Fibroblast of the aortic adventitia (primary cell): ENCODE measurements at places on chromosomes 1 and 21.

DNA sequence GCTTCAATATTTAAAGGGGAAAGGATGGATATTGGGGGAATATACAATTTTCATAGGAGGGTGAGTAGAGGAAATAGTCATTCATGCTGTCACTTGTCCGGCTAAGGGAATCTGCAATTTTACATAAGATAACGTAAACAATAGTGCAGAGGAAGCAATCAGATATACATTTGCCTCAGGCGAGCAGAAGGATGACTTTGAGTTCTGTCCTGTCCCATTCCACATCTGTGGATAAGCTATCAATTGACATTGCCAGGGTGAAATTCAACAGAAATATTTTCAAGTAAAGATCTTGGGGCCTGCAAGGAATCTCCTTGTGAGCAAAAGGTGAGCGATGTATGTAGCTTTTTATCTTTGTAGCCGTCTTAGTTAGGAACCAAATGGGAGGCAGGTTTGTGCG is 32.6 kb downstream of the EVA1C start:
- no peak for DNase-seq

GRCh38 chr1:207069061-207069460 is 16.0 kb downstream of the PFKFB2 start:
- DNase-seq = no peak

DNA sequence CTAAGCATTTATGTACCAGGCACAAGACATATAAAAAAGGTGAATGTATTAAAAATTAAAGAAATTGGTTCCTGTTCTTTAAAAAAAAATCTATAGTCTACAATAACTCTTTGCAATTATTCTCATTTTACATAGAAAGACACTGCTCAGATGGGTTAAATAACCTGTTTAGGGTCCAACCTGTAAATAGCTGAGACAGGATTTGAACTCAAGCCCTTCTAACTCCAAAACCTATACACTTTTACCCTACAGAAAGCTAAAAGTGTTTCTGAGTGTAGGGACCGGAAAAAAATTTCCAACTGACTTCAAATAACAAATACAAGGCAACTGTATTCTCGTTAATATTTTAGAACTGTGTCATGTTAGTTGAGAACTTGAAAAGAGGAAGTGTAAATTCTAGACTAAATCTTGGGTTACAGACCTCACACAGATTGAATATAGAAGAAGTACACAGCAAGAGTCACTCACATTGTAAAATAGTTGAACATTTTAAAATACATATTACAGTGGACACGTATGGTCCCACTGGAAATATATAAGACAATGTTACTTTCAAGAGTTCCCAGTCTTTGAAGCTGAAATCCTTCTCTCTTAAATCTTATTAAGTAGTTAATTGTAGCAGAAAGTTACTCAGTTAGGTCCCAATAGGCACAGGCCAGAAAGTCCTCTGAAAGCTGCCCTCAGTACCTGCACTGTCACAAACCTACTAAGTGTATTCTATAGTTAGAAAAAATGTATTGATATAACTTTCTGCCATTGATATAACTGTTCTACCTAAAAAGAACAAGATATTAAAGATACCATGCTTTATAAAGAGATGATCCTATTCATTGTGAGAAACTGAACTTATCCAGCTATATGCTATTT is 7.3 kb downstream of the EDEM3 start:
- DNase-seq = no peak

DNA sequence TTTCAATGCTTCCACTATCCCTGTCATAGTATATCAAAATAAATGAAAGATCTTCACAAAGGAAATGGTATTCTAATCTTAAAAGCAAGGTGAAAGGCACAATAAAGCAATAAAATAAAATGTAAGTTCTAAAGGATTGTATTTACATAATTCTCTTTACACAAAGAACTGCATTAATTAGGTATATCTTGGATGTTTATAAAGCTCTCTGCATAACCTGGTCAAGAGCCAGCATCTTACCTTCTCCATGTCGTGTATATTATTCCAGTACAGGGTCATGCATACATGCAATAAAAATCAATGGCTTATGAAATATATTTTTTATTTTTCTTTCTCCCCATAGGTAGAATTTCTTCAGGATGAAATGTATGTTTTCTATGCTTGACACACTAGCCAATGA is 63.8 kb downstream of the GON4L start:
- DNase-seq = no peak

DNA sequence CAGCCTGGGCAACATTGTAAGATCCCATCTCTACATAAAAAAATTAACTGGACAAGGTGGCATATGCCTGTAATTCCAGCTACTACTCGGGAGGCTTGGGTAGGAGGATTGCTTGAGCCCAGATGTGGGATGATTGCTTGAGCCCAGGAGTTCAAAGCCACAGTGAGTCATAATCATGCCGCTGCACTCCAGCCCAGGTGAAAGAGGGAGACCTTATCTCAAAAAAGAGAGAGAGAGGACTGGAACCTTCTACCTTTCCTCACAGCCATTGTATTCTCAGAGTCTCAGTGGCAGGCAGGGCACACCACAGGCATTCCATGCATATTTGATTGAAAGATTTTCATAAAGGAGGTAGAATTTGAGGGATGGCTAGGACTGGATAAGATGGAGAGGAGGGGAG is 78.4 kb downstream of the KIF14 start:
- DNase-seq = no peak

DNA sequence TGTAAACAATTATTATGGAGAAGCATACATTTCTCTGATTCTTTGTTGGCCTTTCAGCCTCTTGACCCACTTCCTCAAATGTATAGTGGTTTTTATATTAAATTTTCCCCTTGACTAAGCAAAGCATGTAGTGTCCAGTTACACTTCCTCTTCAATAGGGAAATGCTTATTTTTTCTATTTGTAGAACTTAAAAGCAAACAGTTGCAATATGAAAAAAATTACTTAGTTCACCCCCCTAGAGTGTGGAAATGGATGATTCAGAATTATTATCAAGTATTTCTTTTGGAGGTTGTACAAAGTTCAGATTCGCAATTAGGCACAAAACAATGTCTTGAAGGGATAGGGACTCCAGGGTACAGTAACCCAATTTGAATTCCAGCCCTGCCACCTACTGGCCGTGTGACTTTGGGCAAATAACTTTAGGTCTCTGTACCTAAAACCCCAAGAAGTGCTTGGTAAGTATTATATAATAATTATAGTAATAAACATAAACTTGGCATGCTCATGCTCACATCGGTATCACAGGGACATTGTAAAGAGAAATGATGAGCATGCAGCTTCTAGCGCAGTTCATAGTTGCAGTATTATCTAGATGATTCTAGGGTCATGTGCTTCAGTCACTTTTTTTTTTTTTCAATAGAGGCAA is 28.6 kb upstream of the IFNGR2 start:
- peak; percentile 85 for DNase-seq

DNA sequence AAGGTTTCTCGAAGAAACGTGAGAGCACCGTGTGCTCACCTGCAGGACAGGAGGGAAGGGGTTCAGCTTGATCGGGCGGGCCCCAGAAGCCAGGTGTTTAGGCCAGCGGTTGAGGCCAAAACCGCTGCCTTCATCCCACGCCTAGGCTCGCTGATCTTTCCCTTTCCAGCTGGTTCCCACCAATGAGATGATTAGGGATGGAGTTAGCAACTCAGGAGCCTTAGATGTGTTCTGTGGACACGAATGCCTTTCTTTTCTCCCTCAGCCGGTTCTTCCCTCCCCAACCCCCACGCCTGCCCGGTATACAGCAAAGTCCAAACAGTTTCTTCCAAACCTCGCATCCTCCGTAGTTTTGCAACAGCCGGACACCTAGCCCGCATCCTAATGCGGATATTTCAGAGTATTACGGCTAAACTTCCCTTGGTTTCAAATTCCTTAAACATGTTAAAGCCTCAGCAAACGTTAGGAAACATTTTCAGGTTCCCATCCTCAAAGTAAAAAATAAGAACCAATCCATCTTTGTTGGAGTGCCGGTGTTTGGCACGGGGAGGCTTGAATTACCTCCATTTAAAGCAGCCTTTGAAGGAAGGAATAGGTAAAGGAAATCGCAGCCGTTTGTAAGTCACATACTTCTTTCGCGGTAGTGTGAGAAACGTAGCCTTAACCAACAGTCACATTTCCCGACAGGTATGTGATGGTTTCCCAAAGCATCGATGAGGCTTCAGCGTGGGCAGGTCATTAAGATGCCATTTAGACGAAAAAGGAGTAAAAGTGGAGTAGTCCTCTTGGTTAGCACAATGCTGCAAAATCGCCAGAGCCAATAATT is 1.1 kb downstream of the LRRC8C start:
- peak; percentile 57 for DNase-seq

DNA sequence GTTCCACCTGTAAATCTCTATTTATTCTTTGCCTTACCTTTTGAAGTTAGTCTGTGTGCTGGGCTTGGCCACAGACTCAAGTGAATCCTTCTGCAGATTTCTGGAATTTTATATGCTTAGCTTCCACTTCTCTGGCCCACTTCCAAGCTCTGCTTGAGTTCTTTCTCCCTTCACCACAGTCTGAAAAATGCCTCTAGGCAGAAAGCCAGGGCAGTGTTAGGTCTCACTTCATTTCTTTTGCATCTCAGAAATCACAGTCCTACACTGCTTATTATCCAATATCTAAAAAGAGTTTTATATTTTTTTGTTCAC is 48.9 kb downstream of the INKA2 start:
- peak; percentile 96 for DNase-seq

- DNase-seq = no peak
Observed at GRCh38 chr1:48777219-48777895, 666 bp upstream of the BEND5 start.

DNA sequence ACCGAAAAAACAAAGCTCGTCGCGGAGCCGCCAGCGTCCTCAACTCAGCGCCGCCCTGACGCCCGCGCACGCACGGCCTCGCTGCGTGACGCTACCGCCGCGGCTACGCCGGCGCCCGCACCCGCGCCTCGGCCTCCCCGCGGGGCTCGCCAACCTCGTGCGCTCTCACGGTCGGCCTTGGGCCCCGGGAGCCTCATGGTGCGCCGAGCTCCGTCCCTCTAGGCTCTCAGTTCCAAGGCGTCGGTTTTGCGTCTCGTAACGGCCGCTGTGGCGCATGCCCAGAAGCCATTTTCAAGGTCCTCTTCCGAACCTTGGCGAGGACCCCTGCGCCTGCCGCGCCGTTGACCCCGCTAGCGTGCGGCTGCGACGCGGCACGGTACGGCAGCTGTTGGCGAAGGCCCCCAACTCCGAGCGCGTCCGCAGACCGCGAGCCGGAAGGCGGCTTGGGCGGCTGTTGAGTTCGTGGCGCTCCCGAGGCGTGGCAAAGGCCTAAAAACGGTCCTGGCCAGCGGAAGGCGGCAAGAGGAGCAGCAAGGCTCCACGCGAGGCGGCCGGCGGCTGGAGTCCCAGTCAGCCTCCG is at the start of gene HENMT1:
HENMT1 (minus strand) TSS at position 64 of the 580 bp plus-strand sequence. CDS start 1,209 bp downstream, outside the sequence.
- DNase-seq = peak; percentile 66

DNA sequence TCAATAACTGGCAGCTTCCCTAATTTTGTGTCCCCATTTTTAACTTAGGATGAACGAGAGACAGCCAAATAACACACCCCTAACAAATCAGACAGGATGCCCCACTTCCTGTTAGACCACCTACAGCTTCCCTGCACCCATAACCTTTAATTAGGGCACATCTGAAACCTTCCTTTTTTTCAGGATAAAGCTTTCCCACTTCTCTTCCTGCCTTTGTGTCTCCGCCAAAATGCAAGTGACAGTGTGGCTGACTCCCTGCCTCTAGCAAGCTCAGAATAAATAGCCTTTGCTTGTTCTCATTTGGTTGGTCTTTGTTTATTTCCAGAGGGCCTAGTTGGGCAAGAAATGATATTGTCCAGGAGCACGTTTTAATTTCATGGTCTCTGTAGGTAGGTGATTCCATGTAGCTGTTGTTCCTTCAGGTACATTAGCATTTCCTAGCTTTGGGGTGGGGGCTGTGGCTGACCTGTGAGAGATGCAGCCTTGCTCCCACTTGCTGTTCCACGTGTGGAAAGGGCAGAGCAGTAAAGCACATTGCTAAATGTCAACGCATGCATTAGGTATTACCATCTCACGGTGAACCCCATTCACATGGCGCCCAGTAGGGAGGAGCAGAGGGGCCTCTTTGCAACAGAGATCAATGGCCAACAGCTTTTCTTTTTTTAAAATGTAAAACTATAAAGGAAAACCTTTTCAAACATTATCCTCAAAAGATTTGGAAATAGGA is 154.9 kb downstream of the ST6GALNAC3 start:
- no peak for DNase-seq

- no peak for DNase-seq
Observed at GRCh38 chr1:116686723-116687352, 19.3 kb upstream of the IGSF3 start.

GRCh38 chr1:94118013-94118412 is 2.9 kb downstream of the ABCA4 start:
- no peak for DNase-seq

GRCh38 chr21:29627905-29628304 is 311.9 kb downstream of the GRIK1 start:
- DNase-seq = no peak

GRCh38 chr1:237799762-237800474 is 90.8 kb downstream of the ZP4 start:
- no peak for DNase-seq

DNA sequence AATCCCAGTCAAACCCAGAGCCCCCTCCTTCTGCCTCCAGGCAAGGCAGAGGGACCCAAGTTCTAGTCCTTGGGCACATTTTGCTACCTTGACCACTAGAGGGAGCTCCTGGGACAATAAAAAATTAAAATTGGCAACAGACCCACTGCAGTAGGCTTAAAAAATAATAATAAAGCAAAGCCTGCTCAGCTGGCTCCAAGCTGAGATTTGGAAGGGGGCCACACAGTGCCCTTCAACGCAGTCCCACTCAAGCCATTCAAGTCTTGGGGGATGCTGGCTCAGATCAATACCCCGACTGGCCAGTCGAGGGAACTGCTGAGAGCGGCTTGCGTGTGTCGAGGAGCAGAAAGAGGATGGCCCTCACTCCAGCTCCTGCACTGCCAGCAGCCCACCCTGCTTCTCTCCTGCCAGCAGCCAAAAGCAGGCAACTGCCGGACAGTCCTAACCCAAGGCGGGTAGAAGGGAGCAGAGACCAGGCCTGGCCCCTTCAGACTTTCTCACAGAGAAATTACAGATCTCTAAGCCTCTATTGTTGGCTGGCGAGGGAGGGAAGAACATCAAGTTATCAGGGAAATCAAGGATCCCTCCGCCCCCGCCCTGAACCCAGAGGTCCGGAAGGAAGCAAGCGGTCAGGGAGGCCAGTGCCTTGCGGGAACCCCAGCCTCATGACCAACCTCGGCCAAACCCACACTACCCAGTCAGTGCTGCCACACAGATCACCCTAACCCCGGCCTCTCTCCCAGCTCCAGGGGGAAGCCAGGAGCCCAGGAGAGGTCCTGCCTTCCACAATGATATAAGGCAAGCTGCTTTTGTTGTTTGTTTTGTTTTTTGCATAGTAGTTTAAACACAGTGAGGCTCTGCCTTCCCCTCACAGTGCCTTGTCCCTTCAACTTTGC is 4.9 kb upstream of the ALDH4A1 start:
- DNase-seq = peak; percentile 79

GRCh38 chr1:41783189-41783639 is 135.5 kb downstream of the HIVEP3 start:
- DNase-seq = peak; percentile 70
